ELF-1 (cell line): ENCODE measurements at places on chromosomes 7 and 10.
A peak's percentile ranks its signal among the peaks of the same experiment; 100 is the strongest.

GRCh38 chr10:43775384-43775783 is 126.7 kb upstream of the ZNF32 start:
- DNase-seq = no peak

DNA sequence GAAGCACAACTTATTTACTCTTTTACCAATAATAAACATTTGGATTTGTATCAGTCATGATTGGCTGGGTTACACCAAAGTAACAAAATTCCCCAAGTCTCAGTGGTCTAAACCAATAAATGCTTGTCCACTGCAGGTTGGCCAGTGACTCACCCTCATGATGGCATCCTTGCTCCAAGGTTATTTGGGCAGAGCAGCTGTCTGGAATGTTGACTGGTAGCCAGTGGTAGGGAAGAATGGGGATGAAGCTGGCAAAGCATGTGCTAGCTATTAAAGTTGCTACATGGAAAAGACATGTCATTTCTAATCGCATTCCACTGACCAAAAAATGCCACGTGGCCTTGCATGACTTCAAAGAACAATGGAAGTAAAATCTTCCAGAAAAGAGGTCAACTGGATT is 1168.7 kb upstream of the CELF2 start:
- DNase-seq = no peak

DNA sequence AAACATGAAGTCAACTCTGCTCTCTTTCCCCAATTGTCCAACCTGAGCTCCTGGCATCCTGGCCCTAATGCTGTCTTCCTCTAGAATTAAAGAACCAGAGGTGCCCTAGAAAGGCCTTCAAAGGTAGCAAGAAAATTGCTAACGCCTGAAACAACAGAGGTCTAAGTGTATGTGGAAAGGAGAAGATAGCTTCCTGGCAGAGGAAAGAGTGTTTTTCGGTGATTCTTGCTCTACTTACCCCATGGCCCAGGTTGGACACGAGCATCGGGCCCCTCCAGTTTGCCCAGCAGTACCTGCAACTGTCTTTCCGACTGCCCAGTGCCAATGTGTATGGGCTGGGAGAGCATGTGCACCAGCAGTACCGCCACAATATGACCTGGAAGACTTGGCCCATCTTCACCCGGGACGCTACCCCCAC is 22.2 kb downstream of the MGAM2 start:
- DNase-seq = peak; percentile 4

DNA sequence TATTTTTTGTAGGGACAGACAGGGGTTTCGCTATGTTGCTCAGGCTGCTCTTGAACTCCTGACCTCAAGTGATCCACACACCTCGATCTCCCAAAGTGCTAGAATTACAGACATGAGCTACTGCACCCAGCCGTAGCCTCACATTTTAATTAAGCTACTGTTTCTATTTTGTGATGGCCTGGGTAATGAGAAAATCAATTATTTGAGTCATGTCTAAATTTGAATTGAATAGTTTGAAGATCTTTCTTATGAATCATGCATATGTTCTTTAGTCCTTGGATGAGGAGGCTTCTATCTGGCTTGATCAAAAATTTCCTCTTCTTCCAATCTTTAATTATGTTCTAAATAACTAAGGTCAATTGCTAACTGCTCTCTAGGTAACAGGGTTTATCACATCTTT is 175.0 kb downstream of the REEP3 start:
- no peak for DNase-seq

GRCh38 chr7:95772298-95772770 is at the start of gene DYNC1I1:
Gene DYNC1I1 (plus strand): TSS chr7:95772554. CDS start chr7:95804730, 32,176 bp downstream.
- DNase-seq = peak; percentile 68

- no peak for DNase-seq
Measured at GRCh38 chr10:117071286-117072050, 66.5 kb upstream of the SHTN1 start.

DNA sequence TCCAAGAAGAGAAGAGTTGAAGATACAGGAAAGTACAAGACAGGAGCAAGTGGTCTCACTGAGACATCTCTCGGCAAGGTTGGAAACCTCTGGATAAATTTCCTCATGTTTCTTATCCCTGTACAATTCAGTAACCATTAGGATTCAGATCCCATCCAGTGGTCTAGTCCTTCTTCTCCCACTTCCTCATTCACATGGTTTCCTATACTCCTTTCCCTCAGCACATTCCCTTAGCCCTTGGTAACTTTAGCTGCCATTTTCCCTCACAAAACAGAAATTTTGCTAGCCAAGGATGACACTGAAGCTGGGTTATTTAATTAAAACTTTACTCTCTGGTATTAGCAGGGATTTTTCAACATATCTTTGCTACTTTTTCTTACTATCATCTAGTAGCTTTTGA is 82.6 kb downstream of the CPED1 start:
- no peak for DNase-seq

DNA sequence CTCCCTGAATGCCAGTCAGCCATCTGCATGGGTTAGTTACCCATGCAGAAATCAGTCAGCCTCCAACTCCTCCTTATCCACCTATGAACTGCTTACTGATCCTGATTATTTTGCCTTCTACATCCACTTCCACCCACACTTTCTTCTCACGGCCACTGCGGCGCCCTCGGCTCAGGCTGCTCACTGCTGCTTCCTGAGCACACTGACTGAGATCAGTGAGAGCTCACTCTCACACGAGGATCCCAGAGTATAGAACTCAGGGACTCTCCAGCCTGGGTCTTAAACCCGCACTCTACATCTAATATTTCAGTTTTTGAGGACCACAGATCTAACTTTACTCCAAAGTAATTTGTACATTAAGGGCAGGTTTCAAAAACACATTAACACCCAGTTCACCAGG is 64.4 kb downstream of the GRB10 start:
- DNase-seq = no peak

- DNase-seq = no peak
Measured at GRCh38 chr7:8094164-8095140, 125.9 kb downstream of the GLCCI1 start.

GRCh38 chr10:95532536-95532935 is 28.6 kb downstream of the SORBS1 start:
- no peak for DNase-seq
